ENCODE measurements at places on chromosomes 7 and 10.

DNA sequence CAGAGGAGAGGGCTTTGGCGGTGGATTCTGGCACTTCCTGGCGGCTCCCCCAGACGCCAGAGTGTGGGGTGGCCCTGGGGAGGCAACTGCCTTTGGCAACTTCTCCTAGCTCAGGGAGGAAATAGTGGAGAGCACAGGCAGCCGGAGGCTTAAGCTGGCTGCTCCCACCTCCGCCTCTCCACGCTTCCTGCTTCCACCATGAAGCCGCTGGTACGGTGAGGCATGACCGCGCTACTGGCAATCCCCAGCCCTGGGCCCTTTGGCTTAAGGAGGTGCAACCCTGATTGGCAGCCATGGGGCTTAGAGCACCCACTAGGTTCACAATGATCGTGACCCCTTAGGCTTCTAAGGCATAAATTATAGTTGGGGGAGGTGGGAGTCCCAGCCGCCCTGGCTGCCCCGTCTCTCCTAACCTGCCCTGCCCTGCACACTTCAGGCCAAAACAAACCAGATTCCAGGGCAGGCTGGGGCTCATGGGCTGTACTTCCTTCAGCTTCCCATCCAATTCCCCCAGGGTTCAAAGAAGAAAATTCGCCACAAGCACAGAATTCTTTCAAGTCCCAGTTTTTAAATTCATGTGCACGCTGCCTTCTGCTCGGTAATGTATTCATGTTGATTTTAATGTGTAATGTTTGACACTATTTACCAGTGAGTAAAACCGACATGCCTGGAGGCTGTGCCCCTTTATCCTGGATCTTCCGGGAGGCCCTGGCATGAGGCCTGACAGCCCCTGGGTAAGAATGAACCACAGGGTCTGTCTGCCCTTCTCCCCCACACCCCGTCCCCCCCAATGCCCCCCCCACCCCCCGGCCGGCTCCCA is 90.7 kb upstream of the LRRC4 start:
- DNase-seq = no peak

GRCh38 chr10:48594803-48595538 is 9.9 kb downstream of the ARHGAP22 start:
- DNase-seq = no peak

- DNase-seq = no peak
Observed at GRCh38 chr10:31087851-31088250, 56.2 kb upstream of the ZNF438 start.

DNA sequence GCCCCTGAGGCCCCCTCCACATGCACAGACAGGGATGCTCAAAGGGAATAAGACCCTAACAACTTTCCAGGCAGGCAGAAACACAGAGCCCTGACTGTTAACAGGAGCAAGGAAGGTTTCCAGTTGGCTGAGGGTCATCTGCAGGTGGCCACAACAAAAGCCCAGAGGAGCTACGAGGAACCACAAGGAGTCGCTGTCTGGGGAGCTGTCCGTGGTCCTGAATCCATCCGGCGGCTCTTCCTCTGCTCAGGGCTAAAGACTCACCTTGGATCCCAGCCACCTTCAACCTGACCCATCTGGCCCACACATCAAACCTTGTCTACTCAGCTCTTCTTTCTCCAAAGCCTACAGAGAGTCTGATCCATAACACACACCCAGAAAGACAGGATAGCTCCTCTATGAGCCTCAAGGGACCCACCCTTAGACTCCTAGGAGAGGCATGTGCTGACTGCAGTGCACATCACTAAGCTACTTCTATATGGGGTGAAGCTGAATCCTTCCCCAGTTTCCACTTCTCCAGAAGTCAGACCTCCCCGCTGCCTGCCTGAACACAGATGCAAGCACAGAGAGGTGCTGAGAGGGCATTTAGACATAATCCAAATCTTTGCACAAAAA is 104.0 kb downstream of the SLIT1 start:
- DNase-seq = peak; percentile 63

GRCh38 chr7:22997871-22998518 is 15.9 kb downstream of the HYCC1 start:
- no peak for DNase-seq

GRCh38 chr10:101867931-101868330 is 24.3 kb upstream of the KCNIP2 start:
- DNase-seq = no peak

GRCh38 chr10:95987685-95988426 is 55.5 kb upstream of the CCNJ start:
- peak; percentile 55 for DNase-seq

DNA sequence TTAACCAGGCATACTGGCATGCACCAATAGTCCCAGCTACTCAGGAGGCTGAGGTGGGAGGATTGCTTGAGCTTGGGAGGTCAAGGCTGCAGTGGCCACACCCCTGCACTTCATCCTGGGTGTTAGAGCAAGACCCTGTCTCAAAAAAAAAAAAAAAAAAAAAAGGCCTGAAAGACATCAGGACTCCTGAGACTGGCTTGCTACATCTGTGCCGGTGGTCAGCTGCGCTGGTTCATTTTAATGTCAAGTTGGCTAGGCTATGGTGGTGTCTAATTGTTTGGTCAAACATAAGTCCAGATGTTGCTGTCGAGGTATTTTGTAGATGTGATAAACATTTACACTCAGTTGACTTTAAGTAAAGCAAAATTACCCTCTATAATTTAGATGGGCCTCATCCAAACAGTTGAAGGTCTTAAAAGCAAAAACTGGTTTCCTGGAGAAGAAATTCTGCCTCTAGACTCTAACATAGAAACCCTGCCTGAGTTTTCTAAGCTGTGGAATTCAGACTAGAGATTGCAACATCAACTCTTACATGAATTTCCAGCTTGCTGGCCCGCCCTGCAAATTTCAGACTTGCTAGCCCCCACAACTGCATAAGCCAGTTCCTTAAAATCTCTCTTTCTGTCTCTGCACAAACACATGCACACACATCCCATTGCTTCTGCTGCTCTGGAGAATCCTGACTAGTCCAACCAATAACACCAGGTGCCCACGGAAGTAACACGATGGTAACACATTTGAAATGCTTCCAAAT is 18.2 kb downstream of the MYOF start:
- no peak for DNase-seq

GRCh38 chr7:45087301-45088145 is 1.2 kb downstream of the NACAD start:
- no peak for DNase-seq

- no peak for DNase-seq
Observed at GRCh38 chr7:155021699-155022145, 18.8 kb upstream of the PAXIP1 start.

DNA sequence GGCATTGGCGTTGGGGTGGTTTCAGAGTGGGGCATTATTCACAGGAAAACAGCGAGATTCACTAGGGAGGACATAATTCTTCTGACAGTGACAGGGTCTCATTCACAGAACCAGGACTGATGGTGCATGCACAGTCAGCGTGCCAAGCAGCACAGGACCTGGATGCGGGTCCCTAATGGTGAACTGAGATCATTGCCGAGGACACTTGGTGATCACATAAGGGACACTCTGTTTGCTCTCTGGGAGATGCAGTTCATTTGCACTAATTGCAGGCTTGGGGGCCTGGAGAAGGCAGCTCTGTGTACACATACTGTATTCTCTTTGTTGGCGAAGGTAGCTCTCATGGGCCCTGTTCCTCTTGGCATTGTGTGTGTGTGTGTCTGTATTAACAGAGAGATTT is 716.1 kb downstream of the PHTF2 start:
- no peak for DNase-seq

DNA sequence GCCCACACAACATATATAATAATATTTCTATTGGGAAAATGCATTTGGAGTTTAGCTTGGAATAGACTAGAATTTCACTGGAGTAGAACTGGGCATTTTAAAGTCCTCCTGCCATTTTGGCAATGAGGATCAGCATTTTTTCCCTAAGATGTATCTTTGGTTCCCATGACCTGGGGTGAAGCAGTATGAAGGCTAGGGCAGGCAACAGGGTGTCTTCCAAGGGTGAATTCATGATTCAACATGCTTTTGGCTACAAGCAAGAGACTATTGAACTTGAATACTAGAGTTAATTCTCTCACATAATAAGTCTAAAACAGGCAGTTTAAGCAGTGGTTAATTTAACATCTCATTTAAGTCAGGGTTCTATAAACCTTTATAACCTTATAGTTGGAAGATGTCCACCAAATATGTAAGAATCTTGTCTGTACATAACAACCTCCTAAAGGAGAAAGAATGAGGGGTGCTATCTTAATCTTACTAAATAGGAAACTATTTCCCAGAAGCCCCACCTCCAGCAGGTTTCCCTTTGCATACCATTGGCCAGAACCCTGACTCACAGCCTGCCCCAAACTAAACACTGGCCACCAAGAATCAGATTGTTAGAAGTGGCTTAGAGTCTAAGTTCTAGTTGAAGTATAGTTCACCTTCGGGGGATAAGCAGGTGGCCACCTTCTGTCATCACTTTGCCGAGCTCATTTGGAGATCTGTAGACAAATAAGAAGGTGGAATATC is 96.0 kb upstream of the PRPS1L1 start:
- no peak for DNase-seq

- no peak for DNase-seq
Observed at GRCh38 chr7:4694305-4694704, 12.2 kb downstream of the FOXK1 start.

DNA sequence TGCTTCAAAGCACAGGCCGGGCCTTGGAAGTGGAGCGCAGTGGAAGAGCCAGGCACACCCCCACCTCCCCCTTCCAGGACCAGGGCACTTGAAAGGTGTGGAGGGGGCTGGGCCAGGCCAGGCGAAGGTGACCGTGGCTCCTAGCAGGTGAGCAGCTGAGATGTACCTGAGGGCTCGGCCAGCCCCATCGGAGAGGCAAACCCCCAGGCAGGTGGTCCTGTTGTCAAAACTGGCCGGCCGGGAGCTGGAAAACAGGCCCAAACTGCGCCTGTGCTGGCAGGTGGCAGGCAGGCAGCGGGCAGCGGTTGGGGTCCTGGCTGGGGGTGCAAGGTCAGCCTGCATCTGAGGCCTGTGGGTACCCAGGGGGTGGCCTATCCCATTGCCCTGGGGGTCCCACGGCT is 96.4 kb upstream of the DNAAF5 start:
- DNase-seq = no peak

DNA sequence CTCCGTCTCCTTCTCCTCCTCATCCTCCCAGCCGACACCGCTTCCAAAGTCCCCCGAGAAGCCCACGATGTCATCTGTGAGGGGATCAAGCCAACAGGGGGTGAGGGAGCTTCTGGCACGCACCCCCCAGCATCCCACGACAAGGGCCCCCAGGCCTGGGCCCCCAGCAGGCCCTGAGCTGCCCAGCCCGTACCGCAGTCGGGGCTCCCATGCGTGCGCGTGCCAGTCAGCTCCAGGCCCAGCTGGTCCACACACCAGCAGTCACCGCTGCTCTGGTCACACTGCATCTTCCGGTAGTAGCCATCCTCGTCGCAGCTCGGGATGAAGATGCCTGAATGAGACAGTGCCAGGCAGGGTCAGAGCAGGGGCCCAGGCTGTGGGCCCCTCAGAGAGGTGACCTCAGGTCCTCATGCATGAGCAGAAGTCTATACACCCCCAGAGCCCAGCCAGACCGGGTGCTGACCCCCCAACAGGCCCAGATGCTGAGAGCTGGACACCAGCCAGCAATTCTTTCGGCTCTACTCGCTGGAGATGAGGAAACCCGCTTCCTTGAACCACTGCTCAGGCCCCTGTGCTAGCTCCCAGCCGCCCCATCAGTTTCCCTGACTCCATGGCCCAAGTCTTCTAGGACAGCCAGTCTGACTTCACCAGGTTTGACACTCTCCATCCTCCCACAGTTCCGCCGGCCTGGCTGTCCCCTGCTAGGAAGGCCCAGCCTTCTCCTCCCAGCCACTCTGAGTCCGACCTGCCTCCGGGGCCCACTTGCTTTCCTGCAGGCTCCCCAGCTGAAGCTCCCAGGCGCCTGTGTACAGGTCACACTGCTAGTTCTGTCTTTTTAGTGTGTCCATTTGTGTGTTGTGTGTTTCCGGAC is 25.3 kb downstream of the SPOCK2 start:
- no peak for DNase-seq

DNA sequence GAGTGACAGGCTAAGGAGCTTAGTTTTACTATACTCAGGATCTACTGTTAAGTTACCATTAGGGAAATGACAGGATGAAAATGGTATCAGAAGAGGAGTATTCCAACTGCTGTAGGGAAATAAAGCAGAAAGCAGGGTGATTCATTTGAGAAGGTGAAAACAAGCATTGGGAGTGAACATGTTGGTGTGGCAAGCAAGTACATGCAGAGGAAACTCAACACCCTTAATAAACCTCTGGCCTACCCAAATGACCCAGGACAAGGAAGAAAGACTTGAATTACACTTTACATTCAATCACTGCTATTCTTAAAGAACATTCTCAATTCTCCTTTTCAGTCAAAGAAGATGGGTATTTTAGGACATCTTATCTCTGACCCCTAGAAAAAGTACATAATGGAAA is 28.7 kb downstream of the ERLIN1 start:
- DNase-seq = no peak

Measured in OCI-LY7 (cell line).